Type B pancreatic cell (in vitro differentiated cells): ENCODE measurements at places on chromosomes 1 and 21.
A peak's percentile ranks its signal among the peaks of the same experiment; 100 is the strongest.

- no peak for DNase-seq
These were observed 28.3 kb downstream of the SCP2 start for GRCh38 chr1:52955129-52955970.

- no peak for DNase-seq
These were observed 15.7 kb upstream of the C1orf146 start for GRCh38 chr1:92201973-92202372.

- no peak for DNase-seq
These were observed 511 bp upstream of the SNX27 start for GRCh38 chr1:151611288-151611790.

DNA sequence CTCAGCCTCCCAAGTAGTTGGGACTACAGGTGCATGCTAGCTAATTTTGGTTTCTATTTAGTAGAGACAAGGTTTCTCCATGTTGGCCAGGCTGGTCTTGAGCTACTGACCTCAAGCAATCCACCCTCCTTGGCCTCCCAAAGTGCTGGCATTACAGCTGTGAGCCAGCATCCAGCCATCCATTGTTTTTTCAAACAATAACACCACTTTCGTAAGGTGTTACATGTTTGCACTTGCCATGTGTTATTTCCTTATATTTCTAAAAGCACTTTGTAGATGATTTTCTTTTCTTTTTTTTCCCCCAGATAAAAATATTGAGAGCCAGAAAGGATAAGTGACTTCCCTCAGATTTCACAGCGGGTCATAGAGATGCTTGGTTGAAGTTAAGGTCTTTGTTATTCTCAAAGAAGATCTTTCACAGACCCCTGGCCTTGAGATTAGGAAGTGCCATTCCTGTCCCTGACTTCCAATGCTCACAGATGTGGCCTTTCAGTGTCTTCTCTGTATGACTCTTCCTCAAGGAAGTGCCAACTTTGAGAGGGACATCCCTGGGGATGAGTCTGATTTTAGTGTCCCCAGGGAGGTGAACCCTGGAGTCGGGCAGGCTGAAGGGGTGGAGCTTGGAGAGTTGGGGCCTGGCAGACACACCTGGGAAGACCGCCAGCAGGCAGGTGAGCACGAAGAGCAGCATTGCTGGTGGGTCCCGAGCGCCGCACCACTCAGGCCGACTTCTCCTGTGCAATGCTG, 6.3 kb downstream of the PIGR start:
- DNase-seq, result no peak

DNA sequence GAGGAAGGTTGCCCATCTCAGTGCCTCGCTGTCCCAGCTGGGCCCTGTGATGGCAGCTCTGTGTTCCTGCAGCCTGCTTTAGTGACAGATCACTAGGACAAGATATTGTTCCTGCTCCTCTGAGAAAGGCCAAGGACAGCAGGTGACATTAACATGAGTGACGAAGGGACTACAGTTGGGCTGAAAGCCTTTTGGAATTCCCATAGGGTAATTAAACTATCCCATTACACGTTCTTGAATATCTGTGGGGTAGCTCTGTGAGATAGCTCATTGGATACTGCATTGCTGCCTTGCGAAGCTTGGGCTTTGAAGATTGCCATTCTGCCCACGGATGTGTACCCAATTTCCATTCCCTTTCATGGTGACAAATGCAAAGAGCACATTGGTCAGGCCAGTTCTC, 78.2 kb upstream of the COA6 start:
- no peak for DNase-seq

GRCh38 chr1:9871707-9872425, 38.2 kb downstream of the CTNNBIP1 start:
- DNase-seq, result no peak

DNA sequence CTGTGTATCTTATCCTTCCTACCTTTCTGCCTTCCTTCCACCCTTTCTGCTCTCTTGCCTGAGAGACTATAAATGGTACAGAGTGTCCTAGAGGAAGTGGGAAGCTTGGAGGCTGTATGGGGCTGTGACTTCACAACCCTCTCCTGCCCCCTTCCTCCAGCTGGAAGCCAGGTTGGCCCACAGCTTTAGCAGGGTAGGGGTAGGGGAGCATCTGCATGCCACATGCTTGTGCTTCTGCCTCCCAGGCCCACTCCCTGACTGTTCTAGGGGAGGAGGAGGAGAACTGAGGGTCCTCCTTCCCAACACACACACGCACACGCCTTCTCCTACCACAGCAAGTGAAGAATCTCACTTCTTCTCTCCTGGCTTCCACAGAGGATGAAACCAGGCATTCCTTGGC, 3.9 kb upstream of the SLC27A3 start:
- no peak for DNase-seq

GRCh38 chr1:243582326-243582725, 267.7 kb downstream of the AKT3 start:
- DNase-seq, result no peak

DNA sequence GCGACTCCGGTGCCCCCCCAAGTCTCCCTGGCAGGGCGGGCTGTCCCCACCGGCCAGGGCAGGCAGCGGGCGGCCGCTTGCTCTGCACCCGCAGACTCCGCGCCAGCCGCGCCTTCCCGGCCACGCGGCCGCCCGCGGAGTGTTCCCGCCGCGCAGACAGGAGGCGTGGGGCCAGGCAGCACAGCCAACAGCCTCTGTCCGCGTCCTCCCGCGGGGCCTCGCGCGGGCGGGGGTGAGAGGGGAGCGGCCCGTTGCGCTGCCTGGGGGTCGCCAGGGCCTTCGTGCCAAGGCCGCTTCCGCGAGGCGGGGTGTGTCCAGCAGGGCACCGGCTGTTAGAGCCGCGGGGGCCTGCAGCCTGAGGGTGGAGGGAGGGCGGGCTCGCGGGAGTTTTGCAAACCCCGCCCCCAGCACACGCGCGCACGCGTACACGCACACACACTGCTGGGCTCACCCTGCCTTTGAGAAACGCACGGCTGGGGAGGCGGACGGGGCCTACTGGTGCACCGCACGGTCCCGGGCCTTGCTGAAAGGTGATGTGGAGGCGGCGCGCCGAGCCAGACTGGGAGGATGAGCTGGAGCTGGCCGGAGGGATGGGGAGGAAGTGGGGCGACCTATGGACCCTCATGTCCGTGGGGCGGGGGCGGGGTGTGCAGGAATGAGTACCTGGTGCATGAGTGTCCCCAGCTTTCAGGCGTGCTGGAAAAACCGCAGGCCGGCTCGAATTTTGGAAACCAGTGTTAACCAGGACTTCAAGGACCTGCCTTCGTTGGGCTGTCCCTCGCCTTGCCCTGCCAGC, 41.5 kb downstream of the KIAA1614 start:
- no peak for DNase-seq

- DNase-seq, result no peak
These were observed 14.9 kb downstream of the MOV10 start for GRCh38 chr1:112689196-112689841.

DNA sequence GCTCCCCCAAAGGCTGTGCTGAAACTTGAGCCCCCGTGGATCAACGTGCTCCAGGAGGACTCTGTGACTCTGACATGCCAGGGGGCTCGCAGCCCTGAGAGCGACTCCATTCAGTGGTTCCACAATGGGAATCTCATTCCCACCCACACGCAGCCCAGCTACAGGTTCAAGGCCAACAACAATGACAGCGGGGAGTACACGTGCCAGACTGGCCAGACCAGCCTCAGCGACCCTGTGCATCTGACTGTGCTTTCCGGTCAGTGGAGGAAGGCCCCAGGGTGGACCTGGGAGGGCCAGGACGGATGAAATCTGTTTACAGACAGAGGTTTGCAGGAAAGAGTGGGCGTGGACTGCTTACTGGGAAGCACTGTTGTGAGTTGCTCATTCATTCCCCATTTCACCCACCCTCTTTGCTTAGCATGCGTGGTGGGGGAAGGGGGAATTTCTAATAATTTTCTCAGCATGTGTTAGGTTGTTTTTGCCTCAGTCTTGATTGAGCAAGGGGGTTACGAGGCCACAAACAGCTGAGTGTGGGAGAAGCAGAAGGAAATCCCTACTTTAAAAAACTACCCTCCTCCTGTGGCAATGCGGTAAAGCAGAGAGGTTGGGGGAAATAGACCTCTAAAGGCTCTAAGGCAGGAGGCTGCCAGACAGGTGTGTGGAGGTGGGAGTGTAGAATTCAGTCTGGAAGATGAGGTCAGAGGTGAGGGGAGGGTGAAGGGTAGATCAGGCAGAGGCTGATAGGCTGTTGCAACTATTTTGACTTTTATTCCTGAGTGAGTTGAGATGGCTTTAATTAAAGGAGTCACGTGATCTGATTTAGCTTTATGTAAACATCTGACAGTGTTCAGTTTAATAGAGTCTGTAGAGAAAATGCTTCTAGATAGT, 1.3 kb downstream of the FCGR2A start:
- no peak for DNase-seq

DNA sequence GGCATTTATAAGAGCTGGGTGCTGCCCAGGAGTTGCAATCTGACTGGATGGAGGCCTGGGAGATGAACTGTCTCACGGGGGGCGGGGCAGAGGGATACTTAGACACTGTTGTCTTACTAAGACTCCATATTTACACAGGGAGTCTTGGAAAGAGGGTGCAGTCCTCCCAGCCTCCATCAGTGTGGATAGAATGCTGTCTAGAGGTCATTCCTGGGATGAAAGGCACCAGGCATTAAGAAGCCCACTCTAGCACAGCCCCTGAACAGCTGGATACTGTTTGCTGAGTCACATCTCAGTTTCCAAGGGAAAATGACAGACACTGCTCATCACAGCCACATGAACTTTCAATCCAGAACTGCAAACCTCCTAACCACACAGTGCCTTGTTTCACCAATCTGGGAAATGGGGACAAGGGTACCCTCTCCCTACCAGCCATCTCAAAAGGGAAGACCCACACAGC, 43.3 kb downstream of the SSBP3 start:
- no peak for DNase-seq

GRCh38 chr1:31575369-31576140, 760 bp upstream of the TINAGL1 start:
- DNase-seq, result peak; percentile 67

DNA sequence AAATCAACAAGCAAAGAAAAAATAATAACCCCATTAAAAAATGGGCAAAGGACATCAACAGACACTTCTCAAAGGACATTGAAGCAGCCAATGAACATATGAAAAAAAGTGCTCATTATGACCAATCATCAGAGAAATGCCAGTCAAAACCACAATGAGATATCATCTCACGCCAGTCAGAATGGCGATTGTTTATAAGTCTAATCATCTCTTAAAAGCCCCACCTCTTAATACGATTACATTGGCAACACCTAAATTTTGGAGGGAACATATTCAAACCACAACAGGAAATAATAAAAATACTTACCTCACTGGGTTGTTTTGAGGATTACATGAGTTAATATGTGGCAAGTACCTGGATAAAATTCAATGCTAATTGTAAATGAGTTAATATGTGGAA, 57.1 kb upstream of the PLPPR4 start:
- no peak for DNase-seq

DNA sequence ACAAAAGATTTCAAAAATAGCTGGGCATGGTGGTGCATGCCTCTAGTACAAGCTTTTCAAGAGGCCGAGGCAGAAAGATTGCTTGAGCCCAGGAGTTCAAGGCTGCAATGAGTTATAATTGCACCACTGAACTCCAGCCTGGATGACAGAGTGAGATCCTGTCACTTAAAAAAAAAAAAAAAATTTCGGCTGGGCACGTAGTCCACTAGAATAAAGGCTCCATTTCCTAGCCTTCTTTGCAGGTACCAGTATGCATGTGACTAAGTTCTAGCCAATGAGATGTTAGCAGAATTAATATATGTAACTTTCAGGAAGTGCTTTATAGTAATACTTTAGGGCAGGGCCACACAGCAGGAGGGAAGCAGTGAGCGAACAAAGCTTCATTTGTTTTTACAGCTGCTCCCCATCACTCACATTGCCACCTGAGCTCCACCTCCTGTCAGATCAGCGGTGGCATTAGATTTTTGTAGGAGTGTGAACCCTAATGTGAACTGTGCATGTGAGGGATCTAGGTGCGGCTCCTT, 28.8 kb upstream of the SYDE2 start:
- no peak for DNase-seq

- DNase-seq, result no peak
These were observed 7.4 kb upstream of the CTBS start for GRCh38 chr1:84581648-84582047.

DNA sequence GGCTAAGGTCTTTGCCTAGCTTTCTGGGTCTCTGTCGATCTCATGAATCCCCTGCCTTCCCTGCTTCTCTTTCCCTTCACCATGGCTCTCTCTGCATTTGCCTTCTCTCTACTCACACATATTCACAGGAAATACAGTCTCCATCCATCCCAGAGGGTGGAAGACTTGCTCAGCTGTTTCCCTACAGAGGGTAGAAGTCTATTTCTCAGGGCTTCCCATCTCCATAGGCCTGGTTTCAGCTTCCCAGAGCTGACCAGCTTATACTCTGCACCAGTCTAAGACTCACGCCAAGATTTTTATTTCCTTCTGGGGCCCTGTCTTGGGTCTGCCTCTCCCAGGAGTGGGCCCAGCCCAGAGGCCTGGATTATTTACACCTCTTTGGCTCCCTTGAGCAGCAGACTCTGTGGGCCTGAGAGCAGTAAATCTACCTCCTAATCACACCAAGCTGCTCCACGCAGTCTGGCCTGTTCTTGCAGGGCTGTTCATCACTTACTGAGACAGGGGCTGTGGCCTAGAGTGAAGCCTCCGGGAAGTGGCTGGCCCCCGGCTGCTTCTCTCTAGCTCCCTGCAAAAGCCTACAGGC, 102.5 kb downstream of the PLXNA2 start:
- no peak for DNase-seq
